Activated T-helper 9 cell treated with anti-CD3 and anti-CD28 coated beads, Interleukin-2, amount 50 U/mL, for 16 hours (primary cell): ENCODE measurements at places on chromosomes 1 and 21.

DNA sequence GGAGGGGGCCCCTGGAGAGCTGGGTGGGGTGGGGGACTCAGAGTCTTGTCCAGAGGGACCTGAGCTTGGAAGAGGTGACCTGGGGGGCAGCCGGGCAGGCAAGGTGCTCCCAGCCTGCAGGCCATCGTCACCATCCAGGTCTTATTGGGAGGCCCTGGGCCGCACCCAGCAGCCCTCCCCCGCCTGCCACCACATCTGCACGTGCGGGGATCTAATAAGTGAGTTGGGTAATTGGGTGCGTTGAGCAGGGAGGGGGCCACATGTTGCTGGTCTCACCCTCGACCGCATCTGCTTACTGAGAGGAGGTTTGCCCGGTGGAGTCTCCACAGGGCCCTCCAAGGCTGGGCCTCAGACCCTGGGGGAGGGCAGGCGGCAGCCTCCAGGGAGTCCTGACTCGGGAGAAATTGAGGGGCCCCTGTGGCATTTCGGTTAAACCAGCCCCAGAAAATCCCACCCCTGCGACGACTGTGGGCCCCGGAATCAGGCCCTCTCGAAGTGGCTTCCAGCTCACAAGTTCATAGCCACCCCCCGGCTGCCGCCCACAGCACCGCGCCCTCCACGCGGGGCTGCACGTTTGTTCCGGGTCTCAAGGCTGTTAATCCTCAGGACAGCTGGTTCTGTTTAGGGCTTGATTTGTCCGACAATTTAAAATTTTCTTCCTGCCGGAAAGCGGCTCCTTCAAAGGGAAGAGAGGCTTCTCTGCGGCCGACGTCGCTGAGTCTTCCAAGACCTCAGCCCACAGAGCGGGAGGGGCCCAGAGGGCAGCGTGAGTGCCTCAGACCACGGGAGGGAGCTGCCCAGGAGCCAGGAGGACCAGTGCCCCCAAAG is 14.7 kb upstream of the COL6A2 start:
- no peak for DNase-seq

GRCh38 chr1:248596615-248597014 is 885 bp downstream of the OR2T10 start:
- no peak for DNase-seq

DNA sequence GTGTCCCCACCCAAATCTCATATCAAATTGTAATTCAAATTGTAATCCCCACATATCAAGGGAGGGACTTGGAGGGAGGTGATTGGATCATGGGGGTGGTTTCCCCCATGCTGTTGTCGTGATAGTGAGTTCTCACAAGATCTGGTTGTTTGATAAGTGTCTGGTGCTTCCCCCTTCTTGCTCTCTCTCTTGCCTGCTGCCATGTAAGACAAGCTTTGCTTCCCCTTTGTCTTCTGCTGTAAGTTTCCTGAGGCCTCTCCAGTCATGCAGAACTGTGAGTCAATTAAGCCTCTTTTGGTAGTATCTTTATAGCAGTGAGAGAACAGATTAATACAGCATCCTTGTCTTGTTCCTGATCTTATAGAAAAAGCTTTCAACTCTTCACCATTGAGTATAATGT is 6.5 kb upstream of the LRRC39 start:
- DNase-seq: no peak

GRCh38 chr1:1168451-1169411 is 4.9 kb upstream of the TTLL10 start:
- DNase-seq: no peak

DNA sequence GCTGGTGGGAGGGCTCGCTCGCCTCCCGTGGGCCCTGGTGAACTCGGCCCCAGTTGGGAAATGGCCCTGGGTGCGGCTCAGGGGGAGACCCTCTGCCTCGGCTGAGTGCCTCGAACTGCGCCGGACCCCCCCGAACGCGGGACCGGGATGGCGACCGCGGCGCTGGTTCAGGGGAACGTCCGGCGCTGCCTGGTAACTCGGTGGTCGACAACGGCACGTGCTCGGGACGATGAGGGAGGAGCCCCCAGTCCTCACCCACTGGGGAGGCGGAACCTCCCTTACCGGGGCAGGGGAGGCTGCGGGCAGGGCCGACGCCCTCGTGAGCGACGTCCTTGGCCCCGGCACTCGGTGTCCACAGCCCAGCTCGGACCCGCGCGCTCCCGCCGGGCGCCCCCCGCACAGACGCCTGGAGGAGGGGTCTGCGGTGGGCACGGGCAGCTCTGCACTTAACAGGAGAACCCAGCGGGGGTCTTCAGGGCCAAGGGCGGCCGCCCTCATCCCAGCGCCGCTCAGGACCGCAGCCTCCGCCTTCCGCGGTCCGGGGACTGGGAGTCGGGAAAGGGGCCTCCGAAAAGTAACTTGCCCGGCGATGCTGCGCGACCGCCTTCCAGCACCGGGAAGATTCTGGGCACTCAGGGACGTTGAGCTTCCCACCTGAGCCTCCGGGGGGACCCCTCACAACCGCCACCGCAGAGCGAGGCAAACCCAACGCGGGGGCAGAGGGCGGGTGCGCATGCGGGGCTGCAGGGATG is 1.7 kb downstream of the HES4 start:
- DNase-seq: no peak

DNA sequence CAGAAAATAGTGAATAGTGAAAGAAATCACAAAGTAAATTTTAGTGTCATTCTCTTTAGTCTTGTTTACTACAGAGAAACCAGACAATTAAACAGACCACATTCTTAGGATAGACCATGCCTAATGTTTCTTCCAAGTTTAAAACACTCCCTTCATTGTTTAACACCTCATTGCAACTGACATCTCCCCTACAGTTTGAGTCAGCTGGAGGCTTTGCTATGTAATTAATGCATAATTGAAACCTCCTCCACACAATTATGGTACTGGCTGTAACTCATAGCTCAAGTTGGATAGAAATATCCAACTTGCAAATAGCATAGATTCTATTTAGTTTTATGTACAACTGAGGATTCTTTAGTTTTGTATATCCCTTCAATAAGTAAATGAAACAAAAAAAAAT is 35.2 kb upstream of the B3GALT2 start:
- DNase-seq: no peak

GRCh38 chr1:26409191-26409807 is 1.3 kb upstream of the LIN28A start:
- no peak for DNase-seq

DNA sequence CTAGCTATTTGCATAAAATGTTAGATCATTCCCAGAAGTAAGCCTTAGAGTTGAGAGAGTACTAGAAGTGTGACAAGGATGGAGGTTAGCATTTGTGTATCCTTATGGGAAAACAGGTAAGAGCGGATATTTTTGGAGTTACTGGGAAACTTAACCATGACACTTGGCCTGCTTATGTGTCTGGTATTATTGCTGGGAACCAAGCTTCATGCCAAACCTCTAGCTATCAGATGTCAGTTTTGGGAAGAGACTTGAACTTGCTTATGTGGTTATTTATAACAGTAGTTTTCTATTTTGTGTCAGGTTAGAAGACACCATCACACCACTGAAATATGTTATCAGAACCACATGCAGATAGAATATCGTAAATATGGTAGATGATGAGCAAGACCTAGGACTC is 230.3 kb upstream of the SGIP1 start:
- DNase-seq: no peak

- DNase-seq: no peak
Measured at GRCh38 chr1:168285971-168286927, 5.6 kb downstream of the TBX19 start.

GRCh38 chr1:228664399-228664914 is 70.8 kb upstream of the RHOU start:
- peak; percentile 60 for DNase-seq

DNA sequence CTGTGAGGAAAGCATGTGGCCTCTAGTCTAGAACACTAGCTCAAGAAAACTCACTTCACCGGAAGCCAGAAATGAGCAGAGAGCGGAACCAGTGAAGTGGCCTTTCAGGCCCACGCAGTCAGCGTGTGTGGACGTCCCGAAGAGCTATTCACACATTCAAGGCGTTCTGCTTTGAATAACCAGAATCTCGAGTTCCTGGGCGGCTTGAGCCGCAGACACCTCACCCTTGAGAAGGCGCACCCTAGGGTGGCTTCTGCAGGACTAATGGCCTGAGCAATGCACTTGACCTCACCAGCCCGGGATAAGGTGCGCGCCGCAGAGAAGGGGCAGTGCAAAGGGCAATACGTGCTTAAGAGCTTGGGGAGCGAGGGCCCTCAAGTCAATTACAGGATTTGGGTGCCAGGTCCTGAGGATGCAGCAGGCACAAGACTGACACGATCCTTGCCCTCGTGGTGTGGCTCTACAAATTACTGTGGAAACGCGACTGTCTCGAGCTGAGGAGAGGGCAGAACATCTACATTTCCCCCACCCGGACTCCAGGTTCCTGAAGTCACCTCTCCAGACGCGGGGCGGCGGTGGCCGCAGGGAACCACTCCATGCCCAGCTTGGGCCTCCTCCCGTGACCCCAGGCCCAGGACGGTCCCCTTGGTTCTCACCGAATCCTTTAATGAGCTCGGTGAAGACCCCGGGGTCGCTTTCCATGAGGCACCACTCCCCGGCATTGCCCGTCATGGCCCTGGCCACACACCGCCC is 455 bp downstream of the UCHL5 start:
- peak; percentile 46 for DNase-seq

GRCh38 chr1:65845535-65846060 is 52.9 kb downstream of the PDE4B start:
- no peak for DNase-seq

DNA sequence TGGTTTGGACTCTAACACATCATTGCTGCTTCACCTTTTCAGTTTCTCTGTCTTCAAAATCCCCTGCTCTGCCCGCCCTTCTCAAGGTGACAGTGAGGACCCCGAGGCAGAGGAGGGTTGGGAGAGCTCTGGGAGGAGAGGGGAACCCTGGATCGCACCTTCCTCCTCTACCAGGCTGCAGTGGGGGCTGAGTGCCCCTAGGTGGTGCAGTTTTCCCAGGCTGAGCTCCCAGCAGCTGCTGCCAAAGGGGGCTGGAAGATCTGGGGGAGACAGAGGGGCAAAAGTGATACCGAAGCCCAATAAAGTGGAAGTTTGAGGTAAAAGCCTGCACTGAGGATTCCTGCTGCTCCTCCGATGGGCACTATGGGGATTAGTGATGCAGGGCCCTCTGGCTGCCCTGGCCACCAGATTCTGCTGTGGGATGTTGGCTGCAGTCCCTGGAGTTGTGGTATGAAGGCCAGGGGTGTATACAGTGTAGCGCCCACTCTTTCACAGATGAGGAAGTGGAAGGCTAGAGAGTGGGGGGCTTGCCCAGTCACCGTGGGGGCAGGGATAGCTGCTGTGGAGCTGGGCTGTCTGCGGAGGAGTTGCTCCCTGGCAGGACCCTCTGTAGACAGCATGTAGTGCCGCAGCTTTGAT is 40.7 kb upstream of the SCMH1 start:
- no peak for DNase-seq

DNA sequence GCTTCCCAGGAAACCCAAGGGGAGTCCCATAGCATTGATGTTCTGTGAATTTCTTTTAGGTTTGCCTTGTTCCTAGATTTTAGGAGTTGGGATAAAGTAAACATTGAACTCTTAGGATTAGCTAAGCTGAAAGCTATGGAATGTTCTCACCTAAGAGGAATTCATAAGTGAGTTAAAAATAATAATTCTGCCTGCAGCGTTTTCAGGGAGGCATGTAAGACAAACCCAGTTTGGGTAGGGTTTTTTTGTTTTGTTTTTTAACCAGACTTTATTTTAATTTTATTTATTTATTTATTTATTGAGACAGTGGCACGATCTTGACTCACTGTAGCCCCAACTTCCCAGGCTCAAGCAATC is 28.9 kb upstream of the CD101 start:
- DNase-seq: no peak

GRCh38 chr1:226800763-226801380 is 61.8 kb upstream of the ITPKB start:
- no peak for DNase-seq

DNA sequence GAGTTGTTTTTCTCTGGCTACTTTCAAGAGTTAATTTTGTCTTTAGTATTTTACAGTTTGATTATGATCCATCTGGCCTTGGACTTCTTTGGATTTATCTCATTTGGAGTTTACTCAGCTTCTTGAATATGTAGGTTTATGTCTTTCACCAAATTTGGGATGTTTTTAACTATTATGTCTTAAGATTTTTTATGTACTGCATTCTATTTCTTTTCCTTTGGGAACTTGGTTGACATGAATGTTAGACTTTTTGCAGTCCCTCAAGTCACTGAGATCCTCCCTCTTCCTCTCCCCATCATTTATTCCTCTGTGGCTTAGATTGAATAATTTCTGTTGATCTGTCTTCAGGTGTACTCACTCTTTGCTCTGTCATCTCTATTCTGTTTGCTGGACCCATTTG is 112.0 kb downstream of the XPR1 start:
- no peak for DNase-seq

DNA sequence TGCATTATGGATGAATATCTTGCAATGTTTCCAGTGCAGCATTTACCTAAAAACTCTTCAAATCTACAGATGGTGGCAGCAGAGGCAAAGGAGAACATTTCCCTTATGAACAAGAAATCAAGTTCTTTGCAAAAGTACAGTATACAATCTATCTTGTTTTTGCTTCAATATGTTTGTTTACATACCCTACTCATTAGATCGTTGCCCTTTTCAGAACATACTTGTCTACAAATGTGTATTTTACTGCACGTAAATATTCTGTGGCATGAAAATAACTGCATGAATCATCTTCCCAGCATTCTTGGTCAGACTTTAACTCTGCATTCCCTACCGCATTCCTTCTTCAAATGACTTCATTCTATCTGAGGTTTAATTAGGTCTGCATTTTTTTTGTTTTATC is 212.7 kb downstream of the ZP4 start:
- no peak for DNase-seq

- DNase-seq: no peak
Measured at GRCh38 chr1:107883562-107883961, 81.4 kb downstream of the VAV3 start.

DNA sequence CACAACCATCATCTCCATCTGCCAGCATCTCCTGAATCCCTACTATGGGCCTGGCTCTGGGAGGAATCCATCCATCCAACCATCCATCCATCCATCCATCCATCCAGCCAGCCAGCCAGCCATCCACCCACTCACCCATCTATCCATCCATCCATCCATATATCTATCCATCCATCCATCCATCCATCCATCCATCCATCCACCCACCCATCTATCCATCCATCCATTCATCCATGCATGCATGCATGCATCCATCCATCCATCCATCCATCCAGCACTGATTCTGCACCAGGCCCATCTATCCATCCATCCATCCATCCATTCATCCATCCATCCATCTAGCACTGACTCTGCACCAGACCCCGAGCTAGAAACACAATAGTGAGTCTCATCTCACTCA is 141.3 kb upstream of the WNT4 start:
- no peak for DNase-seq

DNA sequence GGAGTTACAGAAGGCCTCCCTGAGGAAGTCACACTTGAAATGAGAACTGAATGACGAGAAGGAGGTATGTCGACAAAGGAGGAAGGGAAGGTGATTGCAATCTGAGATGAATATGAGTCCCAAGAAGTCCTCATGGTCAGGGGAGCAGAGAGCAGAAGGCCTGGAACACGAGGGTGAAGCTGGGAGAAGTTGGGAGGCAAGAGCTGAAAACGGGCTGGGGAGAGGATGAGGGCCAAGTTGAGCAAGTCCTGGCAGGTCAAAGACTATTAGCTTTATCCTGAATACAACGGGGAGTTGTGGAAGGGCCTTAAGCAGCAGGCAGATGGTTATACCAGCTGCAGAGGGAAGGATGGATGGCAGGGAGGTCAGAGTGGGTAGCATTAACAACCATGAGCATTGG is 89.5 kb downstream of the KCNJ15 start:
- no peak for DNase-seq

- no peak for DNase-seq
Measured at GRCh38 chr1:212650228-212650627, 41.7 kb downstream of the ATF3 start.
